Pons (tissue), 1 donor: ENCODE measurements at places on chromosomes 2 and 18.

GRCh38 chr2:207088276-207088675 is 77.5 kb downstream of the KLF7 start:
- no peak for DNase-seq

DNA sequence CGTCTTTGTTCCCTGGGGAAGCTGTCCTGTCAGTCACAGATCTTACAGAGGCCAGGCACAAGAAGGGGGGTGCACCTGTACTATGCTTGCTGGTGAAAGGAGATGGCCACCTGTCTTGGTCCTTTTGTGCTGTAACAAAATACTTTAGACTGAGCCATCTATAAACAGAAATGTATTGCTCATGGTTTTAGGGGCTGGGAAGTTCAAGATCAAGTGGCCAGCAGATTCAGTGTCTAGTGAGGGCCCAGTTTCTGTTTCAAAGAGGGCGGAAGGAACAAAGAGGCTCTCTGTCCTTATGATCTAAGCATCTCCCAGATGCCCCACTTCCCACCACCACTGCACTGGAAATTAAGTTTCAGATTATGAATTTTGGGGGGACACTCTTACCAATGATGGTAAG is 35.5 kb upstream of the RPL37A start:
- DNase-seq = no peak

DNA sequence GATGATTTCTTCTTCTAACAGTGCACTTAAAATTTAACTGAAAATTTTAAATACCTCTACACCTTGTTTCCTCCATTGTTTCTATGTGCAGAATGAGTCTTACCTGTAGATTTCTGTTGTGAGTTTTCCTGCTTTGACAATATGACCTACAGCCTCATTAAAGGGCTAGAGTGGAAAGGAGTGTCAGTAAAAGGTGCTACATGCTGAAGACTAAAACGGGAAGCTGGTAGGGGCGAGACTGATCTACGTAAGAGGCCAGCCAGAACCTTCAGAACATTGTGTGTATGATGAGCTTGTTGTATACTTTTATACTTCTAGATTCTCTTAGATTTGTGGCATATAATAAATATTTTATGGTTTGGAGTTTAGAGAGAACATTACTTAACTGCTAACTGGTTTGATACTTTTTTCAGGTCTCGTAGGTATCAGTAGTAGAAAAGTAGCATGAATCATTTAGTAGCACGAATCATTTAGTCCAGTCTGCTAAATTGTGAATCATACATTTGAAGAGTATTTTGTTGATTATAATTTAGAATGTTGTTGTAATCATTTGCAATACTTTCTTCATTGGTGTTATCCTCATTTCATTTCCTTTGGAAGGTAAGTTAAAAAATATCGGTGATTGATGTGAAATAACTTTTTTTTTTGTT is 14.3 kb downstream of the INSIG2 start:
- no peak for DNase-seq

DNA sequence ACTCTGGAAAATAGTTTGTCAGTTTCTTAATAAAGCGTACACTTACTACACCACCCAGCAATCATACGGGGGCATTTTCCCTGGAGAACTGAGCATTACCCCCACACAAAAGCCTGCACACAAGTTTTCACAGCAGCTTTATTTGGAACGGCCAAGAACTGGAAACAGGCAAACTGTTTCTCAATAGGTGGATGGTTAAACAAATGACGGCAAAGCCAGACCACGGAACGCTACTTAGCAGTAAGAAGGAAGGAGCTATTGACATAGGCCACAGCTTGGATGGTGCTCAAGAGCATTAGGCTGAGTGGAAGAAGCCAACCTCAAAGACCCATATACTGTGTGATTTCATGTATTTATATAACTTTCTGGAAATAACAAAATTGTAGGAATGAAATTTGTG is 9.0 kb downstream of the MALL start:
- DNase-seq = no peak

- DNase-seq = no peak
These were observed 10.8 kb upstream of the MYO1B start for GRCh38 chr2:191234376-191234775.

DNA sequence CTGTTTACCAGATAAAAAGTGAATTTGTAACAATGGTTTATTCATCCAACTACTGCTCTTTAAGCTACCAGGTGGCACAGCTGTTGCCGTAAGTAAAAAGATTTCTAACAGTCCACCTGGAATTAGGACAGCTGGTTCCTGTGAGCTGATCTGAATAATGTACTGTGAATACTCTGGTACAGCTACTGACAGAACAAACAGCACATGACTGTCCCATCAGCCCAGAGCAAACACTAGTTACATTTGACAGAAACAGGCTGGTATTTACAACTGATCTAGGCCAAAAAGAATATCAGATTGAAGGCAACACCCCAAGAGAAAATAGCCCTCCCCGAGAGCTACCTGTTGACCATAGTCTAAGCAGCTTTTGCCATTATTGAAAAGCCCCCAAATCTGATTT is 840.4 kb downstream of the CPS1 start:
- DNase-seq = peak; percentile 74

GRCh38 chr18:49699303-49699702 is 114.0 kb downstream of the ACAA2 start:
- no peak for DNase-seq

GRCh38 chr2:29039718-29040480 is 34.4 kb downstream of the PCARE start:
- no peak for DNase-seq

- DNase-seq = no peak
These were observed 8.2 kb upstream of the CHRNA1 start for GRCh38 chr2:174772472-174772801.

DNA sequence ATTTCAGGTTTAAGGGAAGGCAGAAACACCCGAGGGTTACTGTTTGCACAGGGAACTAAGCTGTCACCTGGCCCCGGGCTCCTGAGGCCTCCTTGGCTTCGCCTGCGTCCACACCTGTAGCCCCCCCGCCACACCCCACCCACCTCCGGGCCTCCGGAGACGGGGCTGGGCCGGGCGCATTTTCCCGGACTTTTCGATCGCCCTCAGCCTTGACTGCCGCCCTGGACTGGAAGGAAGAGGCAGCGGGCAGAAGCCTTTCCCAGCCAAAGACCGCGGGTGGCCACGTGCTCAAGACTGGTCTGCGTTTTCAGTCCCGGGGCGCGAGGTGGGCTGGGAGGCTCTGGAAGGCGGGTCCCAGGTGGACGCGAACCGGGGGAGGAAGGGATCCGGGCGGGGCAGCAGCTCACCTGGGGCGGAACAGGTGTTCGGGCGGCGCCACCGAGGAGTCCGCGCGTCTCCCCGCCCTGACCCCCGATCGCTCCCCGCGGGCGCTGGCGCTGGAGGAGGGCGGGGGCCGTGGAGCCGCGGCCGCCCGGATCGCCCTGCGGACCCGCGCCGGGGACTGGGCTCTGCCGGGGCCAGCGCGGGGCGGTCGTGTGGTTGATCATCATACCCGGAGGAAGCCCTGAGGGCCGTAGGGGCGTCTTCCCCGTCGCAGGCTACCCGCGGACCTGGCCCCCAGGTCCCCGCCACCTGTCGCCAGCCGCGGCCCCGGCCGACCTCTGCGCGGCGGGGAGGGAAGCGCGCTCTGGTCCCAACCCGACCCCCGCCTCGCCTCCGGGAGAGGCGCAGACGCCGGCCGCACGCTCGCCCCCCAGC is 3.2 kb downstream of the ID2 start:
- no peak for DNase-seq

GRCh38 chr2:66346231-66346664 is 88.7 kb upstream of the MEIS1 start:
- no peak for DNase-seq

GRCh38 chr18:67417864-67418523 is 98.5 kb downstream of the DSEL start:
- peak; percentile 21 for DNase-seq

DNA sequence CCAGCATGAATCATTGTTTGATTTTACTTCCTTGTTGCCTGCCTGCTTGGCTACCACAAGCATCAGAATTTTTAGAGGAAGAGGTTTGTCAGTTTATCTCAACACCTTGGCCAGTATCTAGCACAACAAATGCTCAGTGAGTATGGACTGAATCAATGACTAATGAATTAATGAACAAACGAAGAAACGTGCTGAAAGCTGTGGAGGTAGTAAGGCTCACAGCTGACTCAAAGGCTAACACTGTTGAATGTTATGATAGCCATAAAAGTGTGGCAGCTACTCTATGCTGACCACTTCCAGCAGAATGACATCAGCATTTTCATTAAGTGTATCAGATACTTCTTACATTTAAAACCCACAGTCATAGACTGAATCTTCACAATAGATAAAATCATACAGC is 543.4 kb downstream of the IRS1 start:
- DNase-seq = no peak

- DNase-seq = no peak
These were observed at the start of gene FKBP1B for GRCh38 chr2:24049485-24050021. Gene FKBP1B (plus strand): TSS chr2:24049741. CDS start chr2:24049850, 109 bp downstream.

GRCh38 chr2:64675860-64676259 is 22.1 kb upstream of the SERTAD2 start:
- no peak for DNase-seq

- DNase-seq = no peak
These were observed 57.7 kb downstream of the ARHGEF4 start for GRCh38 chr2:130894326-130894942.

DNA sequence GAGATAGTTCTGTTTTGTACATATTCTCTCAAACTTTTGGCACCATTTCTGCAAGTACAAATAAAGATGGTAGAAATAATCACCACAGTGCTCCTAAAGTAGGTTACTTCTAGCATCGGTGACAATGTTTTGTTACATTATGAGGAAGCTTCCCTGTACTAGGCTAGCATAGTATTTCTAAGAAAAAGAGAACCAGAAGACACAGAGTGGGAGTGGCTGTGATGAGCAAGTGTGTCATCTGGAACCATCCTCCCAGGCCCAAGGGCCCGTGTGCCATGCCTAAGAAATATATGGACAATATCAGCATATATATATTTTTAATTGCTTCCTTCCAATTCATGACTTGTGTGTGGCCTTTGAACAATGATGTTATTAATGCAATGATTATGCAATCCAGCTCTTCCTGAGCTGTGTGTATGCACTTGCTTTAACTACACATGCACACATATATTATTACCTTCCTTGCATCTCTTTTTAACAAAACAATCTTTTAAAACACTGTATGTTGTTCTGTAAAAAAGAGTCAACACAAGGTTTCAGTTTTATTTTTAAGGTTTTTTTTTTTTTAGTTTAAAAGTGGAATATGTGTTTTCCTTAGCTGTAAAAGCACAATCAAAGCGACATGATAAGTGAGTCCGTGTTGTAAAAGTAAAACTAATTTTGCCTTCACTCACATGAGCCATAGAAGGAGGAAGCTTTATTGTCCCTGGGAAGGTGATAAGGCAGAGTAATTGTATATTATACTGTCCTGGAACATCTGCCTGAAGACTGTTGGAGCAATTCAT is 303.9 kb downstream of the ZNF407 start:
- no peak for DNase-seq

- DNase-seq = no peak
These were observed 80.2 kb upstream of the GPC1 start for GRCh38 chr2:240355001-240355891.

DNA sequence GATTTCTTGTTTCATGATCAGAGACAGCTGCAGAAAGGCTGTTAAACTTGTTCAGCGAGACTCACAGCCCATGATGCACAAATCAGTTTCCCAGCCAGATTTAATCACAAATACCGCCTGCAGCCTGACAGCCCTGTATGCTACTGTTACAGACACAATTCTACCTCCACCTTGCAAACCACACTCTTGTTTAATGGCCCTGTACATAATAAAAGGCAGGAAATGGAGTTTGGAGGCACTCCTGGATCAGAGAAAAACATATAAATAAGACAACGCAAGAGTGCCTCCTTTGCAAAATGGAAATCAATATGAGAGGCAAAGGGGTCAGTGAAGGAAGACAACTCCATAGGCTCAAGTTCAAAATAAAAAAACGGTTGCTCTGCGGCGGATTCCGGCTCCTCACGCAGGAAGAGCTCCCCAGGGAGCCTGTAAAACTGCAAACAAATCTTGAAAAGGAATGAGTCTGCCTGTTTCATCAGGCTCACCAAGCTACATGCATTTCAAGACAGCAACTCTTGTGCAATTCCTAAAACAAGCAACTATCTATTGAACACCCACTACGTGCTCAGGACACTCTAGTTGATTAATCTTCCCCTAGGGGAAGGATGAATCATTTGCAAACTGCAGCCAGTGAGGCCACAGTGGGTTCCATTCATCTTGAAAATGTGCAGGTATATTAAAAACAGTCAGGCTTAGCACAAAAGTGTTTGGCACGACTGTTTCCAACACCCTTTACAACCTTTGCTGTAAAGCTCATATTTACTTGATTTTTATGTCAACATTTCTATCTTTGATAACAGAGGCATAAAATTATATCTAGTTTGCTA is 37.5 kb downstream of the TBC1D8 start:
- DNase-seq = no peak

GRCh38 chr2:239892441-239893235 is 132.5 kb downstream of the NDUFA10 start:
- DNase-seq = no peak

- DNase-seq = no peak
These were observed 447.7 kb downstream of the SOX11 start for GRCh38 chr2:6139916-6140315.

GRCh38 chr18:46917803-46918600 is 600 bp downstream of the KATNAL2 start:
- DNase-seq = peak; percentile 42

GRCh38 chr18:9832871-9833270 is 52.9 kb upstream of the TXNDC2 start:
- DNase-seq = no peak

DNA sequence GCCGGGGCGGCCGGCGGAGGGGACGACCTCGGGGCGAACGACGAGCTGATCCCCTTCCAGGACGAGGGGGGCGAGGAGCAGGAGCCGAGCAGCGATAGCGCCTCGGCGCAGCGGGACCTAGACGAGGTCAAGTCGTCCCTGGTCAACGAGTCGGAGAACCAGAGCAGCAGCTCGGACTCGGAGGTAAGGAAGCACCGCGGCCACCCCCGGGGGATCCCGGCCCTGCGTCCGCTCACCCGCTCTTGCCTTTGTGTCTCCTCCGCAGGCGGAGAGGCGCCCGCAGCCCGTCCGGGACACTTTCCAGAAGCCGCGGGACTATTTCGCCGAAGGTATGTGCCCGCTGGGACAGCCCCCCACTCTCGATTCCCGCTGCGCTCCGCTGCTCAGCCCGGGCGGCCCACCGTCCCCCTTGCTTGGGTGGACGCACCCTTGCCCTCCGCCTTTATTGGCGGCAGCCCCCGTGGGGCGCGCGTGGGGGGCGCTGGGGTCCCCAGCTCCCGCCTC is 611 bp downstream of the TCF7L1 start:
- DNase-seq = no peak

- no peak for DNase-seq
These were observed 142.0 kb downstream of the ACTR3 start for GRCh38 chr2:114031605-114032505.

DNA sequence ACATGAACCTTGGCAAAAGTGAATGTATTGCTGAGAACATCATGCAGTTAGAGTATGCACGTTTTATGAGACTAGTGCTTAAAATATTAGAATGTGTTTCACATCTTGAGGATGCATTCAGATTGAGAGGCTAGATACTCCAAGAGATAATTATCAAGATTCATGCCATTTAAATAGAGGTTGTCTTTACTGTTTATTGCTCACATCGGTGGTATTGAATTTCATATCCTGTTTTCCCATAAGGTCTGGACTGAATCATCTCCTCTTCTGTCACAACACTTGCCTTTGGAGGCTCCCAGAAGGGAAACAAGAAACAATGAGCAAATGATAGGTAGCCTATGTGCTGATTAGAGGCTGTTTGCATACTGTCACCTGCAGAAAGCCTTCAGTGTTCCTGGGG is 83.8 kb downstream of the CLHC1 start:
- no peak for DNase-seq
